Ovary (tissue), 10 donors: ENCODE measurements at places on chromosomes 1 and 21.

DNA sequence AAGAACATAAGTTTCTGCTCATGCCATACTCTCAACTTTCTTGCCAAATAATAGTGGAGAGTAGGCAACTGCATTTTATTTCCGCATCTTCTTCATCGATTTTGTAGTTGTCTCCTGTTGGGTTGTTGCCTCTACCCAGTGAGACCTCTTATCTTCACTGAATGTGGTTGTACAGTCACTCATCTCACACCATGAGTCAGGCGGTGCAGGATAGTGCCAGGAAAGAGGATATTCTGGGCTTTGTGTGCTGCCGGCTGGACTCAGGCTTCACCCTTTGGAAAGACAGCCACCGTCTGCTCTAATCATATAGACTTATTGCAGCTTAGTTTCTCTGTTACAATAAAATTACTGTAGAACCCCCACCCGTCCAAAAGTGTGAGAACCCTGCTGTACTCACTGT is 154.3 kb upstream of the USP24 start:
- DNase-seq: no peak

GRCh38 chr1:19776287-19776686 is 23.4 kb downstream of the TMCO4 start:
- DNase-seq: no peak

DNA sequence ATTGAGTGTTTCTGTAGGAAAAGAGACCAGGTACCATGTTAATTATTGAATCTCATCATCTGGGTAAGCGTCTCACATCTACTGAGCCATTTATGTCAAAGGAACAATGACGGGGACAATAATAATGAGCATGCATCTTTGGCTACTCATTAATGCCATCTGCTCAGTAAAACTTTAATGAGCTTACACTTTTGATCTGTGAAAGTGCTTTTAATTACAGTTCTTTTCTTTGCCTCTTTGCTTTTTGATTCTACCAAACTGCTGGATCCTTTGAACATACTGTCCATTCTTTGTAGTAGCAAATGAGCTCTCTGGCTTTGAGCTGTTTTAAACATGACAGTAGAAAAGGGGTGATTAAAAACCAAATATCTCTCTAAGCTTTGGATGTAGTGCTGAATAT is 181.2 kb upstream of the IVNS1ABP start:
- no peak for DNase-seq

DNA sequence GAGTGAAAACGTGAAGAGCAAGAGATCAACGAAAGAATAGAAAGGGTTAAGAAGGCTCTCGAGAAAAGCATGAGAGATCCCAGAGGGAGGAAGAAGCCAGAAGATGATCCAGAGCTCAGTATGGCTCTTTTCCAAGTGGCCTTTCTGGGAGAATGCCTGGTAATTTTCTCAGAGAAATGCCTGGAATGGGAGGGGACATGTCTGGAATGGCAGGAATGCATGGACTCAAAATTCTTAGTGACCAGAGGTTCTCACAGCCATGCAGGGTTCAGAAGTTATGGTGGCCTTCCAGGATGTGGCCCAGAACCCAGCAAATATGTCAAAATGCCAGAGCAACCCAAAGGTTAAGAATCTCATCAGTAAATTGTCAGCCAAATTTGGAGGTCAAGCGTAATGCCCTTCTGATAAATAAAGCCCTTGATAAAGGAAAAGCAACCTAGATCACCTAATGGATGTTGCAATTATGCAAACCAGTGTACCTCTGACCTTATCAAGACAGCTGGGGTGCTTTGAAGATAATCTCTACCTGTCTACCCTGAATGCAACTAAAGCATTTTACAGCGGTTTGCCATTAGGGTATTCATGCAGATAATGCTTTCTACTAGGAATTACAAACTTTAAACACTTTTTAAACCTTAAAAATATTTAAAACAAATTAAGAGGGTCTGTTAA is 53.1 kb downstream of the NBPF6 start:
- no peak for DNase-seq

DNA sequence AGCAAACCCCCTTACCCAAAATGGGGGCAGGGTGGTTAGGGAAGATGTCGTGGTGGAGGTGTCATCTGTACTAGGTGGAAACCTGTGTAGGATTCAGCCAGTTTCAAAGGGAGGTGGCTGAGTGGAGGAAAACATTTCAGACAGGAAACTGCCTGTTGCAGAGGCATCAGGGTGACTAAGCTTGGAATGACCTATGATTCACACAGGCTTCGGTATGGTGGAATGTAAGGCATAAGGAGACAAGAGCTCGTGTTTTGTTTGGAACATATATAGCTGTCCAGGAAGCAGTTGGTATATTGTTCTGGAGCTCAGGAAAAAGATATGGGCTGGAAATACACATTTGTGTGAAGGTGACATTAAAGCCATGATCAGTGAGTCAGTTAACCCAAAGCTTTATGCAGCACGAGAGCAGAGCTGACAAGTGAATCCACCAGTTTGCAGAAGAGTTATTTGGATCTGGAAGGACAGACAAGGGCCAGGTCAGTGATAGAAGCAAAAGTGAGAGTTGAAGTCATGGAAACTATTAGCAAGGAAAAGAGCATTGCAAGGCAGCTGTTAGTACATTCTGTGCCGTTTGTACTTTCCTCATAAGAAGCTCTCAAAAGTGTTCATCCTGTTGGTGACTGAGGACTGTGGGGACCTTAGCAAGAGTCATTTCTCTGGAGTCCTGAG is 12.2 kb downstream of the UTP25 start:
- DNase-seq: no peak

- DNase-seq: no peak
Measured at GRCh38 chr1:84480650-84481049, 1.6 kb downstream of the RPF1 start.

- no peak for DNase-seq
Measured at GRCh38 chr1:159239551-159240220, 35.0 kb downstream of the ACKR1 start.

DNA sequence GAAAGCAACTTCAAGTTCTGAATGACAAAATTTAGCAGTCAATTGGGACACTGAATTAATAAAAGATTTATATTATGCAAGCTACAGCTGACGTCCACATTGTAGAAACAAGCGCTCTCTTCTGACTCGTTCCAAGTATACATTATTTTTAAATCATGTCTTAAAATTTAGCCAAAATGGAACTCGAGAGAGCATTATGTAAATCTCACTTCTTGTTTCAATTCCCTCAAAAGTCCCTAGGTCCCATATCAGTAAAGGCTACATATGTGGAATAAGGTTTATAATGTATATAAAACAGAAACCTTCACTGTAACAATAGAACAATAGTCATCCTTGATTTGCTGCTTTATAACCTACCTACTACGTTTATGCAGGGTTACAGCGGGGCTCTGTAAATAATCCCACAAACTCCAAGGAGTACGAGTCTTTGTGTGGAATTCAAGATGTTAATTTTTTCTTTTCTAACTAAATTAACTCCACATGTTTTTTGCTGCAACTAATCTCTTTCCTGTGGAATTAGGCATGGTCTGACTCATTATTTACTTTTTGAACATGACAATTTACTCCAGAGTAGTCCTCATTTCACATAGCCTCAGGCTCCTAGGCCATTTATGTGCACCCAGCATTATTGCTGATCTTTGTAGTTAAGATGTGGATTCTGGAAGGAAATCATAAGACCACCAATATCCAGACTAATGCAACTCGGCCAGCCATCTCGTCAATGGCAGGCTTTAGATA is 785.1 kb downstream of the LTN1 start:
- DNase-seq: no peak

DNA sequence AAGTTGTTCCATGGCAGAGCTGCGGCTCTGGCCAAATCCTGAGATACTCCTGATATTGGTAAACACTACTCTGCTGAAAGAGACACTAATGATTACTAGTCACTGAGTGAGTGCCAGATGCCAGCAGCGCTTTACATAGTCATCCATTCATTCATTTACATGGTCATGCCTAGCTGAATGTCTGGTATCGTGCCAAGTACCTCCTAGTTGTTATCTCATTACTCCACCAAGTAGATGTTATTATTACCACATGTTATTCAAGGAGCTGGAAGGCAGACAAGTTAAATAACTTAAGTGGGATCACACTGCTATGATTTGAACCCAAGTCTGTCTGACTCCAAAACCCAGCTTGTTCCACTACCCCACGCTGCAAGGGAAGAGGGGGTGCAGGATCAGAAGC is 4.7 kb downstream of the OLFML2B start:
- no peak for DNase-seq

DNA sequence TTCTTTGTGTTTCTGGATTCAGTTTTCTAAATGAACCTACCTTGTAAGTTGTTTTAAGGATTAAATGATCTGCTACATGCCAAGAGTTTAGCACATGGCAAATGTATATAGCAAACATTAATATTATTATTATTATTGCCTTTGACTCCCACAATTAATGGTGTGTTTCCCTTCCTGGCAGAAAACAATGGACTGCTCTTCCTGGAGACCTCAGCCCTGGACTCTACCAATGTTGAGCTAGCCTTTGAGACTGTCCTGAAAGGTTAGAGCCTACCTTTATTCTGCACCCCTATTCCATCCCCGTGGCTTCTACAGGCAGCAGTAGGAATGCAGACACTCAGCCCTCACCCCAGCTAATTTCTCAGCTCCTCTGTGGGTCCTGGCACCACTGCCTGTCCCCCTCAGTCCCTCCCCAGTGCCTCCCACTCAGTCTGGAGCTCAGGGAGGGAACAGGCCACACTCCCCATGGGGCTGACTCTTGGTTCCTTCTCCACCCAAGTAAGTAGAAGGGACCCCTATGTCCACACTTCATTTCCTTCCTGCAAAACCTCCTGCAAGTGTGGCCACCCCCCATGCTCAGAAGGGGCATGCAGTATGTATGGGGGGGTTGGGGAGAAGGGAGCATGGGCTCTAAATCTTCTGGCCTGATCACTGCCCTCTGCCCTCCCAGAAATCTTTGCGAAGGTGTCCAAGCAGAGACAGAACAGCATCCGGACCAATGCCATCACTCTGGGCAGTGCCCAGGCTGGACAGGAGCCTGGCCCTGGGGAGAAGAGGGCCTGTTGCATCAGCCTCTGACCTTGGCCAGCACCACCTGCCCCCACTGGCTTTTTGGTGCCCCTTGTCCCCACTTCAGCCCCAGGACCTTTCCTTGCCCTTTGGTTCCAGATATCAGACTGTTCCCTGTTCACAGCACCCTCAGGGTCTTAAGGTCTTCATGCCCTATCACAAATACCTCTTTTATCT is 8.8 kb downstream of the RAB25 start:
- DNase-seq: no peak

DNA sequence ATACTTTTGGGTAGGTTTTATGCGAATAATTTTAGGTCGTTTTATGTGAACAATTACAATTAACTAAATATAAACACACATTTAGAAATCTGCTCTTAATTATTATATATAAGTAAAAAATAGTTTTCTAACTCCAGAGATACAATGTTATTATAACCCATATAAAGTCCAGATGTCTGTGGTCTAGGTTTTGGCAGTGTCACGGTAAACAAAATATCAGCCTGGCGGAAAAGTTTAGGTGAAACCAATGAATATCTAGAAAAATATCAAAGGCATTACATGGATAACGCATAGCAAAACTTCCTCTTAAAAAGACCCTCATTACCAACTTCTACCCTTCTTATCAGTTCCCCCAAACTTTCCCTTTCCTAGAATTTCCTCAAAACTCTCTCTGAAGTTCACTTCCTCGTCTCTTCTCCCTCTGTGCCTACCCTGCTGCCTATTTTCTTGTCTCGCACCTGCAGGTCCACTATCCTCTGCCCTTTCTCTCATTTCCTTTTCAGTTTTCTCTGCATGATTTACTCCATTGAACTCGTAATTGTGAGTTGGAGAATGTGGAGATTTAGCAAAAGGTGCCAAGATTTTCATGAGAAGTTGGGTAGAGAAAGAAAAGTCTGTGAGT is 21.8 kb downstream of the VTCN1 start:
- no peak for DNase-seq

- DNase-seq: no peak
Measured at GRCh38 chr1:81126989-81127581, 673.6 kb upstream of the ADGRL2 start.

DNA sequence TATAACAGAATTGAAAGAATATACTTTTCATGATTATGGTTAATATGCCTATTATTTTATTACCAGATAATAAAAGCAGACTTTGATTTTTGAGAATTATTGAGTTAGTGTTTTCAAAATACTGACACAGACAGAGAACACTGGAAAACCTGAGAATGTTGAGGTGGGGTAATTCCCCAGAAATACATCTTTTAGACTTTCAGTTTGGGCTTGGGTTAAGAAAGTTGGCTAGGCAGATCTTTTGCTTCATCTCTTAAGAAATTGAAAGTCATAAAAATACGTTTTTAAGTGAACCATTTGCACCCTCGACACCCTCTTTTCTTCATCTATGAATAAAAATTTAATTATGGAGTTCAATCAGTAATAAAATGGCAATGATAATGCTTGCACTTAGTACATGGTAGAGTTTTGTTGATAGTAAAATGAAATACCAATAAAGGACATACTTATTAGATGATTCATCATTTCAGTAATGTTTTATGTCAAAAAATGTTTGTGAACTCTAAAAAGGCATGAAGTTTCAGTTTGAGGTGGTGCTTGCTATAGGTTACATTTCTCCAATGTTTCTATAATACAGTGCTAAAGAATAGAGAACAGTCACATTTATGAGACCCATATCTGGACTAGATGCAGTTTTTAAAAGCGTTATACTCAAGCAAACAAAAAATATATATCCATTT is 1.9 kb upstream of the SAMSN1 start:
- DNase-seq: no peak

DNA sequence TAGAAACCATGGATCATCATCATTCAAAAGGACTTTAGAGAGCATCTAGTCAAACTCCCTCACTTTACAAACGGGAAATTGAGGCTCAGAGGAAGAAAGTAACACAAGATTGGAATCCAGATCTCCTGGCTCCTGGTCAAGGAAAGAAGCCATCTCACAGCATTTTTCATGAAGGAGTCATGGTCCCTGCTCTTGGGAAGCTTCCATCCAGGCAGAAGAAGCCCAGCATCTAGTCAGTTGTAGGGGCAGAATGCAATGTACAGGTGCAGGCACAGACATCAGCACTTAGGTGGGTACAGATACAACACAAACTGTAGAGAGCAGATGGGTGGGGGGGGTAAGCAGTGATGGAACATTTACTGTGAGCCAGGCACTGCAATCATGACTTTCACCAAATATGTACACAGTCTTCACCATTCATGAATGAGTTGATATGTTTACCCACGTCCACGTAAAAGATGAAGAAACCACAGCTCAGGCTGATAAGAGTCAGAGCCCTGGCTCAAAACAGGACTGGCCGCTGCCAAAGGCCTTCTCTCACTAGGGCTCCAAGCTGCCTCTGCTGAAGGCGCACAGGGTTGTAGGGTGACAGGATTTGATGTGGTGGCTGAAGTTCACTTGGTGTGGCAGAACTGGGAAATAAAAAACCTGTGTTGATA is 44.0 kb downstream of the OPTC start:
- DNase-seq: no peak

GRCh38 chr1:147628441-147628840 is 41.9 kb downstream of the ACP6 start:
- DNase-seq: no peak

DNA sequence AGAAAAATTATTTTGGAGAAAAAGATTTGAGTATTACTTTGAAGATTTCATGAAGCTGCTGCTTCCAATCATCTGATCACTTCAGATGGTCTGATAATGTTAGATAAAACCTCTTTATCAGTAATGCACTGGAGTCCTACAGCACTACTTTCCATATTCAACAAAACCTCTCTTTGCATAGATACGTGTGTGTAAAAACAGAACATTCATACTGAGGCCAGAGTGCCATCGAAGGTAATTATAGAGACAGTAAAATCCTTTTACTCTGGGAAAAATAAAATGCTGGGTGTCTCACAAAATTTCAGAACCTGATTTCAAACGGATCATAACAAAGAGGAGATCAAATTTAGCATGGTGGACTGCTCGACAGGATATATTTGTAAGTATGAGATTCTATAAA is at the start of gene RGS13:
RGS13 (plus strand) TSS at position 209 of the 400 bp plus-strand sequence. CDS start 8,188 bp downstream, outside the sequence.
- DNase-seq: no peak
